ENCODE measurements at places on chromosomes 16 and 17. TPM values are rescaled to one million over a fixed set of nuclear protein-coding genes. Genes with fewer than 3 reads are reported as not detected.

MPO gene
- total RNA-seq = 4.6 TPM

SF3B3 gene
- total RNA-seq = 168 TPM

FA2H gene
- 2.4 TPM for total RNA-seq

SOST gene
- total RNA-seq = not detected

C1QTNF8 gene
- not detected for total RNA-seq

EVI2B gene
- 75.7 TPM for total RNA-seq

CDT1 gene
- not detected for total RNA-seq

CENPN gene
- 3.1 TPM for total RNA-seq

ADAP2 gene
- 16.0 TPM for total RNA-seq

CCL4 gene
- total RNA-seq = 13.6 TPM

FAM171A2 gene
- 2.5 TPM for total RNA-seq

TCAP gene
- 2.3 TPM for total RNA-seq

DNA sequence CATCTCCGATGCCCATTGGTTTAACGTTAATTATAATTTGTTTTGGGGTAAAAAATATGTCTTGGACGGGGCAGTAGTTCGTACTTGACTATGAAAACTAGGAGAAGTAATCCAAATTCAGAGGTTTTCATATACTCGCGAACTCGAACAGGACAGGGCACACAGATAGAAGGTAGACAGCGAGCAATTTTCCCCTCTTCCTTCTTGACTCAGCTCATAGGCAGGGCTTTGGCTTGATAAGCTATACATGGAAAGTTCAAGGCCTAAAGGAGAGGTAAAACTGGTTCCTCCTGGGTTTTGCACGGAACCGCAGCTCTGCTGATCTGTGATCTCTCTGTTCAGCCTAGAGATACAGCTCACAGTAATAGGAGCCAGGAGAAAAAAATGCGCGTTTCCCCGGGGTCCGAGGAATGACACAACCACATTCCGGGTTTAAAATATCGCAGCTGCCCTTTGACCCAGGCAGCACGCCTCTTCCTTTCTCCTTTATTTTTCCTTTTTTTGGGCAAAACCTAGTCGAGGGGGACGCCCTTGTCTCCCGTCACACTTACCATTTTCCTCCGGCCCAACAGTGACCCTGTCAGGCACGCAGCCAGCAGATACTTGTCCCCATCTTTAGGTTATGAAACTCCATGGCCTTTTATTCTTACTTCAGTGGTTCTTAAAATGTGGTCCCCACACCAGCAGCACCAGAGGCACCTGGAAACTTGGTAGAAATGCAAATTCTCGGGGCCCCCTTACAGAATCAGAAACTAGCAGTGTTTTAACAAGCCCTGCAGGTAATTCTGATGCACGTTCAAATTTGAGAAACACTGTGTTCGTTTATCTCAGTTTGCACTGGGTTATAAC, 1.7 kb upstream of the LASP1 start:
- DNase-seq = no peak

DNA sequence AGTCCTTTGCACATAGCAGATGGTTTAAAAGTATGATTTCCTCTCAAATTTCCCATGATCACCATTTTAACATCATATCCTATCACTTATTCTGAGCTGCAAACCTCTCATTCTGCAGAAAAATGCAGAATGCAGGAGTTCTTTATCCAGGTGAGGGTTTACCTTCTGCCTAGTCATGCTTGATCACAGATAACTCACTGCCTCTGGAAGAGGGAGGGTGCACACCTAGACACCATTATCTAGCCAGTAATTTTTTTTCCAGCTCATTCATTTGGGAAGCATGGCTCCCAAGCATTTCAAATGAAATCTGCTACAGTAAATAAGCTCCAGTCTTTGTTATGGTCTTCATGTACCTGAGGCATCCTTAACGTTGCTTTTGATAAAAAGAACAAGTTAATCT, 38.0 kb downstream of the RFFL start:
- no peak for DNase-seq

GRCh38 chr16:27824006-27824405, 239.5 kb downstream of the GSG1L start:
- DNase-seq = no peak

- DNase-seq = no peak
Measured at GRCh38 chr16:50576403-50577113, 28.4 kb downstream of the NKD1 start.

GRCh38 chr17:12554251-12554650, 111.4 kb upstream of the MYOCD start:
- DNase-seq = no peak

- DNase-seq = no peak
Measured at GRCh38 chr17:72470121-72470705, 349.4 kb downstream of the SOX9 start.

GRCh38 chr17:2707721-2708584, 3.6 kb downstream of the CLUH start:
- DNase-seq = peak; percentile 78

GRCh38 chr17:80565343-80566053, 20.9 kb downstream of the RPTOR start:
- peak; percentile 37 for DNase-seq

GRCh38 chr17:74529243-74529642, 2.0 kb downstream of the CD300LB start:
- DNase-seq = peak; percentile 11

- DNase-seq = no peak
Measured at GRCh38 chr16:50685462-50686063, 4.5 kb upstream of the SNX20 start.

DNA sequence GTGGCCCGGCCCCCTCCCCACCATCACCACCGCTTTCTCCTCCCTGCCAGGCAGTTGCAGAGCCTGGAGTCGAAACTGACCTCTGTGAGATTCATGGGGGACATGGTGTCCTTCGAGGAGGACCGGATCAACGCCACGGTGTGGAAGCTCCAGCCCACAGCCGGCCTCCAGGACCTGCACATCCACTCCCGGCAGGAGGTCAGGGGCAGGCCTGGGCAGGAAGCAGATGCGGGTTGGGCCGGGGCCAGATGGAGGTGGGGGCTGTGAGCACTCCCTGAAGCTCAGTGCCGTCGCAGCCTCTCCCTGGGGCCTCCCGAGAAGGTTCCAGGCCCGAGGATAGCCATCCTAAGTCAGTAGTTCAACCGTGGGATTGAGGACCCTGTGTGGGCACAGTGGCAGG, 14.2 kb upstream of the ADGRG3 start:
- no peak for DNase-seq

GRCh38 chr17:5416901-5417300, 2.6 kb downstream of the NUP88 start:
- DNase-seq = no peak

GRCh38 chr16:89656435-89657121, 930 bp downstream of the CHMP1A start:
- DNase-seq = no peak

DNA sequence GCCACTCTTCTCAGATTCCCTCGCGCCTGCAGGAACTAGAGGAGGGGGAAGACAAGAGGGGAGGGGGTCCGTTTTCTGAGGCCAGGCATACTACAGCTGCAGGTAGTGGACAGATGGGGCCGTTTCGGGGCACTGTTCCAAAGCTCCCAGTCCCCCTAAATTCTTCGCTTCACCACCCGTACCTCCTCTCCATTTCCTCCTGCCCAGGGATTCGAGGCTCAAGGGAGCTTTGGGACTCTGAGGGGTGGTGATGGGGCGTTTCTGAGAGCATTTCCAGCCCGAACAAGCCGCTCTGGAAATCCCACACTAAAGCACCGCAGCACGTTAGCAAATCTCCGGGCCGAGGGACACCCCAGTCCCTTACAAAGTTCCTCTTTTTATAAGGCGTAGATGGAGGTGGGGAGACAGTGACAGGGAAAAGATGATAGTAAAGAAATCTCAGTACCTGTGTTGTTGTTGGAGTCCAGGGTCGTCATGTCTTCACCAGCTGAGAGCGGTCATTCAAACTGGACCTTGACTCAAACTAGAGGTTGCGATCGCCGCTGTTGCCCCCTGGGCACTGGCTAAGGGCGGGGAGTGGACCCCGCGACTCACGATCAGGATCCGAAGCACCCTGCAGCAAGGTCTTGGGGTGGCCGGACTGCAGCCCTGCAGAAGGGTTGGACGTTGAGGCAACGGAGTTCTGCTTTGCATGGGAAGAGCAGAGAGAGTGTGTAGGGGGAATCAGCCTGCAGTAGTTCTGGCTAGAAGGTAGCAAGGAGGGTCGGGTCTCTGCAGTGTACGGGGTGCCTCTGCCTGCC, 570 bp downstream of the NR1D1 start:
- DNase-seq = no peak

GRCh38 chr17:38461683-38462082, 33.4 kb downstream of the ARHGAP23 start:
- DNase-seq = no peak

- peak; percentile 46 for DNase-seq
Measured at GRCh38 chr16:2818272-2818876, 1.3 kb downstream of the PRSS21 start.

DNA sequence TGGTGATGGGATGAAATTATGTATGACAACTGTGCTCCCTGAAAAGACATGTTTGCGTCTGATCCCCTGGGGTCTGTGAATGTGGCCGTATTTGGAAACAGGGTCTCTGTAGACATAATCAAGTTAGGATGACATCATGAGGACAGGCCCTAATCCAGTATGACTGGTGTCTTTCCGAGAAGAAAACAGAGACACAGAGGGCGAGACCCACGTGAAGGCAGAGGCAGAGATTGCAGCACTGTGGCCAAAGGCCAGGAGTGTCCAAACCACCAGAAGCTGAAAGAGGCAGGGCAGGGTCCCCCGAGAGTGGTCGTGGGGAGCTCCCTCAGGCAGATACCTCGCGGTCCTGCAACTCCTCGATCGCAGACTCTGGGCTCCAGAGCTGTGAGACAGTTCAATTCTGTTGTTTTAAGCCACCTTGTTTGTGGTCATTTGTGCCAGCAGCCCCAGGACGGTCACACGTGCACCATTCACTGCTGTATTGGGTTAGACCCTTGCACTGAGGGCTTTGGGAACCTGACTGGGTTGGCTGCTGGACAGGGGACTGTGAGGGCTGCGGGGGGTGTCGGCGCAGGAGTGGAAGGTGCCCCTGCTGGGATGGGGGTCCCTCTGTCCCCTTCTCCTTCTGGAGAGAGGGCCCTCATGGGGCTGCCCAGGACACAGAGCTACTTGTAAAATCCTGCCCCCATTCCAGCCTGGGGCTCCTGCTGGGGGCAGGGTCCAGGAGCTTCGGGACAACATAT, 27.7 kb downstream of the METRNL start:
- no peak for DNase-seq

- no peak for DNase-seq
Measured at GRCh38 chr16:5336941-5337340, 239.3 kb upstream of the EEF2KMT start.

GRCh38 chr17:72466199-72466598, 345.4 kb downstream of the SOX9 start:
- peak; percentile 41 for DNase-seq

GRCh38 chr17:79991140-79991923, 44.3 kb downstream of the TBC1D16 start:
- DNase-seq = peak; percentile 87

GRCh38 chr17:72516772-72517399, 396.1 kb downstream of the SOX9 start:
- DNase-seq = no peak

GRCh38 chr16:67632415-67633172, 12.3 kb upstream of the CARMIL2 start:
- DNase-seq = no peak

DNA sequence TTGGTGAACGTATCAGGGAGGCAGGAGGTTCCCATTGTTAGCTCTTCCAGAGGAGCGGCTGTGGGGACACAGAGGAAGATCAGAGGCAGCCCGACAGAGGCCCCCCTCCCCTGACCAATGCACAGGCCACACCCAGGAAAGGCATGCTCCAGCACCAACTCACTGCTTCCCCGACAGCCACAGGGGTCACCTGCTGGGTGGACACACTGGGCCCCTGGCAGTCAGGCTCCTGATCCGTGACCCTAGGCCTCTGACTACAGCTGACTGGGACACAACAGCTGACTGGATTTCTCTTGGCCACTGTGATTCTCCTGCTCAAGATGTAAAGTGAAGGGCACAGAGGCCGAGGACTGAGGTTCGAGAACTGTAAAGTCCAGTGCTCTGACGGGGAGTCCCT, 63.5 kb downstream of the IL21R start:
- no peak for DNase-seq

Data from upper lobe of left lung (tissue), 6 donors.